Head of caudate nucleus (tissue), 42 donors: ENCODE measurements at places on chromosomes 12 and 14.

DNA sequence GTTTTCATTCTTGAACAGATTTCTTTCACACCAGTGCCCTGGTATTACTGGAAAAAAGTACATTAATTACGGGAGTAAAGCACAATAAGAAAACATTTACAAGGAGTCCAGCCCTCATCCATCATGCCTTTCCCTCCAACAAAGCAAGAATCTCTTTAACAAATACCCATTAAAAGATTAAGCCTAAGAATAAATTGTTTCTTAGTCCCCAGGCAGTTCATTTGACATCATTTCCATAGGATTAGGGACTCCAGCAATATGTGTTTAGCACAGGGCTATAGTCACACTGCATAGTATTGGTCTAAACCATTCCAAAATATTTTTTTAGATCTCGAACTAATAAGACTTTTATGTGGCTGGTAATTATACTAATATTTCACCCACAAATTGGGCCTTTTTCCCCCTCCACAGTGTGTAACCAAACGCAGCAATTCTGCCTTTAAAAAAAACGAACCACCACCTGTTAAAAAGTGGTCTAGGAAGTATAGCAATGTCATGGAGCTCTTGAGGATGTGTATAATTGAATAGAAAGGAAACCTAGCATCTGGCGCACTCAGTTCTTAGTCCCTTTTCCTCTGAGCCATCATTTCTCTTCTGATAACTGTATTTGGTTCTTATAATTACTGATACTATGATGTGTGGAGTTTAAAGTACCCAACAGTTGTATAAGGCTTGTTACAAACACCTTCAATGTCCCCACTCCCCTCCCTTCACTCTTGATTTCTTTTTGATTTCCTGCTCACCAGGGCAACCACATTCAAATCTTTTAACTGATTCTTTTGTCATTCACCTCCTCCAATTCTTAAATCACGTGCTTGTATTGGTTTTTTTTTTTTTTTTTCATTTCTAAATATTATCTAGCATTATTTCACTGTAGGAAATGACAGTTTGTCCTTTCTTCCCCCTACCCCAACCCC, 138.7 kb downstream of the ETV6 start:
- DNase-seq, result no peak

- no peak for DNase-seq
These were observed 412.1 kb downstream of the DAD1 start for GRCh38 chr14:22176957-22177356.

DNA sequence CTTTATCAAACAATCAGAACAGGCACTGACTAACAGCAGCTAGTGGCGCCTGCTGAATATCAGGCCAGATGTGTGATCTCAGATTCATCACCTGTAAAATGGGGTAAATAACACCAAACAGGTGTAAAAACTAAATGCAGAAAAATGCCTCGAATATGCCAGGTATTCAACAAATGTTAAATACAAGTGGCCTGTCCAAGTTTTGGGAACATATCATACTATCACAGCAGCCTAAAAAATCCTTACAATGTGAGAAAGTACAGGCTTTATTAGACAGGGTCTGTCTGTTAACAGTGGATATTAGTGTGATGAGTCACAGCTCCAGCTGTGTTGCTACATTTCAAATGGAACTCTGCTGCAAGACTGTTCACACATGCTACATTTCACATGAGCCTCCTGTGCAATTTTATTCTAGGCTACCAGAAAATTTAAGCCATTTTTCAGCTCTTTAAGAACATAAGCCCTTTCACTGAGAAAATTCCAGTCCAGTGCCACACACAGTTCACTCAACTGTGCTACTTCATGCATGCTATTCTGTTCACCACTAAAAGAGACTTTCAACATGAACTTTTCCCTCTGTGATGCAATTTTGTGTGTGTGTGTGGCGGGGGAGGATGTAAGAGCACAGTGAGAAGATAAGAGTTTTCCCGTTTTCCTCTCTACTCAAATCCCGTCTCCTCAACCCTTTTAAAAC, 56.7 kb downstream of the MSRB3 start:
- no peak for DNase-seq

- DNase-seq, result no peak
These were observed 13.1 kb downstream of the BATF start for GRCh38 chr14:75535164-75535898.

GRCh38 chr12:32248441-32249140, 141.9 kb downstream of the BICD1 start:
- no peak for DNase-seq

- no peak for DNase-seq
These were observed 157.2 kb downstream of the PAX9 start for GRCh38 chr14:36818794-36819384.

- no peak for DNase-seq
These were observed 25.8 kb downstream of the CDC42BPB start for GRCh38 chr14:103031566-103031911.

- DNase-seq, result no peak
These were observed 790.7 kb downstream of the C12orf50 start for GRCh38 chr12:87238466-87238865.

- DNase-seq, result no peak
These were observed 739 bp upstream of the PPP2R5E start for GRCh38 chr14:63543826-63544406.

DNA sequence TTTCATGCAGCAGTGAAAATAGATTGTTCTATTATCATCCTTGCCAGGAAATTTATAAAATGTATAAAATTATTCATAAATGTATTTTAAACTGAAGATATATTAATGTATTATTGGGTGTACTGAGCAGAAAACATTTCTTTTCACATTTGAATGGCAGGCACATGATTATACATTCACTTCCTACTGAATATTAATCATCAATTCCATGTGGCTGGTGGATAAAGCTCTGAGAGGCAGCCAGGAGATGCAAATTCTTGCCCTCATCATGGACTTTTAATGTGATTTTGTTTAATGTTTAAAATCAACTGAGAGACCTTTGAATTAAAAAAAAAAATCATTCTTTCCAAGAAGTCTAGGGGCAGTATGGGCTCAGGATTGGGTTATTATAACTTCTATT, 40.8 kb downstream of the ANO6 start:
- DNase-seq, result no peak
